ENCODE measurements at places on chromosomes 3 and 15.

DNA sequence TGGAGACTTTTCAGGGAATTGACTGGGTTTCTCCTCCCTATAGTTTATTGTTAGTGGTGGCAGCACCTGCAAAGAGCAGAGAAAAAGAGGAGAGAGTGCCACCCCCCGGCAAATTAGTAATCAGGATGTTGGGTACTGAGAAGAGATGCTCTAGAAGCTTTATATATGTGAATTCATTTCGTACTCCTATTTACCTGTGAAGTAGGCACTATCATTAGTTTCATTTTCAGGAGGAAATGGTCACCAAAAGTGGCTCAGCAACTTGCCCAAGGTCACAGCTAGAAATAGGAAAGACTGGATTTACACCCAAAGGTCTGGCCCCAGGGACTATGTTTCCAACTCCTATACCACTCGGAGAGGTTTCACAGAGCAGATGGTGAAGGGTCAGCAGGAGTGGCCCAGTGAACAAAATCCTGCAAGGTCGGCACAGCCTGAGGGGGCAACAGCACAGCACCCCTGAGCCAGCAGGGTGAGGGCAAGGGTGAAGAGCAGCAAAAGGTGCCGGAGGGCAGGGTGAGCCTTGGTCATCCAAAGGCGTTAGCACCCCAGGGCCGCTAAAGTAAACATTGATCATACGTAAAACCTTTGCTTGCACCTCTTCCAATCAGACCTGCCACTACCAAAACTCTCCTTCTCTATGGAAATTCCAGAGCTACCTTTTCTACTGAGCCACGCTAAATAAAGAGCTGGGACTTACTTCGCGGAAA, 23.6 kb downstream of the VGLL4 start:
- DNase-seq, result no peak

DNA sequence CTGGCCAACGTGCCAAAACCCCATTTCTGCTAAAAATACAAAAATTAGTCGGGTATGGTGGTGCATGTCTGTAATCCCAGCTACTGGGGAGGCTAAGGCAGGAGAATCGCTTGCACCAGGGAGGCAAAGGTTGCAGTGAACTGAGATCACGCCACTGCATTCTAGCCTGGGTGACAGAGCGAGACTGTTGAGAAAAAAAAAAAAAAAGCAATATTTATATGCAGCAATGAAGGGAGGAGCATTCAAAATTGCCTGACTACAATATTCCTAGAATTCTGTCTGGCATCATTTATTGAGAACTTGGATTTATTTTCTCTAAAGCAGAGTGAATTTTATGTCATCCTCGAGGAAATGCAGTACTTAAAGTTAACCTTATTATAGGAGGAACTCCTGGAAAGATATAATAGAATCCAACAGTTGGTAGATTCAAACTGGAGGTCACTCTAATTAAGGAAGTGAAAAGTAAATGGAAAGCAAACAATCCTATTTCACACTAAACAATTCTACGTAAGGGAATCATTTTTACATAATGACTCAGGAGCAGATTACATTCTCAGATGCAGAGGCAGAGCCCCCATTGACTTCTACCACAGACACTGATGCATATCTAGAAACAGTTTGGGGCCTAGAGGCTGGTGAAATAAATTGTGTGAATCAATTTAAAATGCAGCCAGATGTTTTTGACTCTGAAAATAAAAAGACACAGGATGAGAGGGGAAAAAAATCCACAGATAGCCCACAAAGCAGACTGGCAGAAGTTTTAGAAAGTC, 82.1 kb upstream of the FHIT start:
- no peak for DNase-seq

DNA sequence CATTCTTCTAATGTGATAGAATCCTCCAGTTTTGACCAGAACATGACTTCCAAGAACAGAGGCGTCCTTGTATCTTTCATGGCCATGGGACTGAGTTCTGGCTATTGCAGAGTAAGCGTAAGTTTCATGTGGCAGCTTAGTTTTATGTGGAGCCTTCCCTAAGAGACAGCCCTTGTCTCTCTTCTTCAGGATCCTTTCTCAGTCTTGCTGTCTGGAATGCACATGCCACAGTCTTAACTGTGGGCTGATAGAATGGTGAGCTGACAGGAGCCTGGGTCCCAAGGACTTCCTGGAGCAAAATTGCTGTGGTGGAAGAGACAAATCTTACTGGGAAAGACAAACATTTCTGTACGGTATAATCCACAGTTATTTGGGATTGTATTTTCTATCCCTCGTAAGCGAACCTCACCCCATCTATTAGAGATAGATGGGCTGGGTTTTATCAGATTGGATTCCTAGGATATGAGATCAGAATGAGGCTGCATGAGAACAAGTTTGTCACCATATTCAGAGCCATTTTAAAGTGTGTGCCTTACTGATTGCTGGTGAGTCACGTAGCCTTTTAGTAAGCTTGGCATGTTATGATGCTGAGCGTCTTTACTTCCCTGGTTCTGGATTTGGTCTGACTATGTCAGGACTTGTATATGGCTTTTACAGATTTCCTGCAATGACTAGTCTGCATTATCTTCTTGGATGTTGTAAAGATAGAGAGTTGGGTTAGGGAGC, 32.8 kb downstream of the CDIN1 start:
- DNase-seq, result no peak

- DNase-seq, result no peak
These were observed 14.4 kb upstream of the GOLGA8J start for GRCh38 chr15:30068326-30068725.

DNA sequence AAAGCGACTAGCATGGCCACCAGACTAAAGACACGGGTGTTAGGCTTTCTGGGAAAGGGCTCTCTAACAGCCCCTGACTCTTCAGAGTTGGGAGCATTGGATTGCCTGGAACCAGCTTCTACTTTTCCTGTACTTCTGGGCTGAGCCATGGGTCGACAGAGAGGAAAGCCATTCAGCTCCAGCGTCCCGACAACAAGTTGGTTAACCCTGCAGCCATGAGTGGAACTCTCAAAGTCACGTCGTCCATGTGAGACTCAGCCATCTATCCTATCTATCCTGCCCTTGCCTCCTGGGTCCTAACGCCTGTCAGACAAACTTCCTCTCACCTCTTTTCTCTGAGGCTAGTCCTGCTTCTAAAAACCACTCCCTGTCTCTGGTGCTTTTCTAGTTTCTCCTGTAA, 32.6 kb upstream of the TBC1D5 start:
- DNase-seq, result no peak
